ENCODE measurements at places on chromosomes 5 and 9.

DNA sequence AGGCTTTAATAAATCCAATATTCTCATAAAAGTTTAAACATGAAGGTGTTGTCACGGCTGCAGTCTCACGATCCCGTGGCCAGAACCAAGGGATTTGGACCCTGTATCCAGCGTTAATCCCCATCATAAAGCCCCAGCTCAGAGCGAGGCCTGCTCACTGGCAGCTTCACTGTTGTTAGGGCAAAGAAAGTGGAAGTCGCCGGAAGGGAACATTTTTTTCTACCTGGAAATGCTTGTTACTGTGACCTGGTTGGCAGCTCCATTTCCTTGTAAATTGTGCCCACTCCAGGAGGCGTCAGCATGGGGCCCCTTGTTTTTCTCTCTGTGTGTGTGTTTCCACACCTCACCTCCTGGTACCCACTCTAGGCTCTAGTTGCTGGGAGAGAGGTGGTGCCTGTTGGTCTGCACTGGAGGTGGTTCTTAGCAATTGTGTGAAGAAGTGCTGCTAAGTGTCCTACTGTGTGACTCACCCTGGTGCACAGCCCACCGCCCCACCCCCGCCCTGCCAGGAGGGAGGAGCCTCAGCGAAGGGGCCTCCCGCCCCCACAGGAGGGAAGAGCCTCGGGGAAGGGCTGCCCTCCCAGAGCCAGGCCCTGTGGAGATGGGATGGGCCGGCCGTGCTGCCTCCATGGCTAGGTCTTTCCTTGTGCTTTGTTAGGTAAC lies 105.1 kb downstream of the EHMT1 start:
- DNase-seq: no peak

- DNase-seq: no peak
Measured at GRCh38 chr5:175842951-175843793, 28.2 kb upstream of the CPLX2 start.

GRCh38 chr9:128103589-128103962 lies 24.0 kb downstream of the PTGES2 start:
- DNase-seq: no peak

GRCh38 chr9:87862536-87863268 lies 20.0 kb upstream of the SPATA31E1 start:
- no peak for DNase-seq

DNA sequence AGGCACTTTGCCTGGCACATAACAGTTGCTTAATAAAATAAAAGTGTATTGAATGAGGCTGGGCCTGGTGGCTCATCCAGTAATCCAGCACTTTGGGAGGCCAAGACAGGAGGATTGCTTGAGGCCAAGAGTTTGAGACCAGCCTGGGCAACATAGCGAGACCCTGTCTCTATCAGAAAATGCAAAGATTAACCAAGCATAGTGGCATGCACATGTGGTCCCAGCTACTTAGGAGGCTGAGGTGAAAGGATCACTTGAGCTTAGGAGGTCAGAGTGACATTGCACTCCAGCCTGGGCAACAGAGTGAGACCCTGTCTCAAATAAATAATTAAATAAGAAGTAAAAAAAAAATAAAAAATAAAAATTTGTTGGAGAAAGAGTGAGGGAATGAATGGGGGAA lies 21.2 kb downstream of the TNFAIP8 start:
- DNase-seq: no peak

DNA sequence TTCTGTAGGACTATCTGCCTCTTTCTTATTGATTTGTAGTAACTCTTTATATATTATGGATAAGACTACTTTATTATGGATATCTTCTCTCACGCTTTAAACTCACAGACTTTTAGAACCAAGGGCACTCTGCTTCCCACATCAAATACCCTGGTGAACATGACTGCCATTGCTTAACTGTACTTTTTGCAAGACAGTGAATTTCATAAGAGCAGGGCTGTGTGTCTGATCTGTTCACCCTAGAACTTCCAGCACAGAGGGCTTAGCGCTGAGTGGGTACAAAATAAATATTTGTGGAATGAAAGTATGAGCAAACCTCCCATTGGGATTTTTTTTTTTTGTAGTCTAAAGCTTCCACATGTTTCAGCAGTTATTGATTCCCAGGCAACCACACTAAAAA lies 84.8 kb downstream of the CFAP77 start:
- DNase-seq: no peak

Data from NCI-H1105 treated with DMSO at 0.1 percent for 48 hours (cell line).